A549 treated with ZK216348 at 1 μM for 4 hours (cell line): ENCODE measurements at places on chromosomes 4 and X. TPM values are rescaled to one million over a fixed set of nuclear protein-coding genes. Genes with fewer than 3 reads are reported as not detected.

ARFIP1 gene
- total RNA-seq: 11.2 to 18.7 TPM (median 14.9 TPM) in 5 replicates

ZRSR2 gene
- 9.2 to 18.7 TPM (median 10.7 TPM) in 5 replicates for total RNA-seq

HTN3 gene
- total RNA-seq: not detected in 5 replicates

GPRASP1 gene
- total RNA-seq: 0.22 to 0.42 TPM (median 0.34 TPM) in 5 replicates

ASMT gene
- 0.27 to 0.33 TPM (median 0.28 TPM) in 3 of 5 replicates, not detected in the others for total RNA-seq

METTL14 gene
- total RNA-seq: 12.5 to 25.4 TPM (median 16.9 TPM) in 5 replicates

TMPRSS11F gene
- not detected in 5 replicates for total RNA-seq

MAGEA3 gene
- total RNA-seq: 2.5 to 3.5 TPM (median 2.7 TPM) in 5 replicates

HERC6 gene
- total RNA-seq: 2.6 to 3.9 TPM (median 3.6 TPM) in 5 replicates

GYPA gene
- not detected in 5 replicates for total RNA-seq

CYBB gene
- total RNA-seq: not detected in 5 replicates

MAP7D2 gene
- 5.2 to 6.3 TPM (median 5.7 TPM) in 5 replicates for total RNA-seq

CITED1 gene
- total RNA-seq: 0.81 to 3.1 TPM (median 1.7 TPM) in 5 replicates
